ENCODE measurements at places on chromosomes 6 and 20. TPM values are rescaled to one million over a fixed set of nuclear protein-coding genes. Genes with fewer than 3 reads are reported as not detected.

The HLA-DOA gene
- total RNA-seq, result 6.1 TPM

The TMEM244 gene
- total RNA-seq, result not detected

The ENPP4 gene
- 3.0 TPM for total RNA-seq

The SRMS gene
- 0.21 TPM for total RNA-seq

The TINAG gene
- not detected for total RNA-seq

GRCh38 chr6:84892671-84893070 lies 128.3 kb upstream of the TBX18 start:
- no peak for DNase-seq

DNA sequence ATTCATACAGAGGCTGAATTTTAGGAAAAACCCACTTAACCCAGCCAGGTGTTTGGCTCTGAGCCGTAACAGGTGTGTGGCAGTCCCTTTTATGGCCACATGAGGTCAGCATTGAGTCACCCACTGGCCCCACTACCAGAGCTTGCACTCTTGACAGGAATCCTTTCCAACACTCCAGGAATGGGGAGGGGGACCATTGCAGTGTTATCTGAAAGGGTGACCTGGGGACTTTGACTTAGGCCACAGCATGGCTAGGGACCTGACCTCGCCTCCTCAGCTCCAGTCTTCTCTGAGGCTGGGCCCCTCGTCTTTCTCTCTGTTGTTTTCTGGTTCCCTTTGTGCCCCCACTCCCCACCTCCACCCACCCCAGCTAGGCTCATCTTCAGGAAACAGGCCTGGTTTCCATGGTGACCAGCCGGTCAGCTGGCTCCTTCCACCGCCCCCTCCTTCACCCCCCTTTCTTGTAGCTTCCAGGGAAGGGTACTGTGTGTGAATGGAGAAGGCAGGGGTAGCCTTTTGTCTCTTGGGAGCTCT lies 2.1 kb upstream of the TMEM151B start:
- DNase-seq, result peak; percentile 87

GRCh38 chr6:126017668-126018067 lies 31.3 kb downstream of the TRMT11 start:
- no peak for DNase-seq

- no peak for DNase-seq
Observed at GRCh38 chr6:98920904-98921431, 26.8 kb downstream of the FBXL4 start.

- no peak for DNase-seq
Observed at GRCh38 chr6:81476881-81477280, 275.6 kb downstream of the TENT5A start.

DNA sequence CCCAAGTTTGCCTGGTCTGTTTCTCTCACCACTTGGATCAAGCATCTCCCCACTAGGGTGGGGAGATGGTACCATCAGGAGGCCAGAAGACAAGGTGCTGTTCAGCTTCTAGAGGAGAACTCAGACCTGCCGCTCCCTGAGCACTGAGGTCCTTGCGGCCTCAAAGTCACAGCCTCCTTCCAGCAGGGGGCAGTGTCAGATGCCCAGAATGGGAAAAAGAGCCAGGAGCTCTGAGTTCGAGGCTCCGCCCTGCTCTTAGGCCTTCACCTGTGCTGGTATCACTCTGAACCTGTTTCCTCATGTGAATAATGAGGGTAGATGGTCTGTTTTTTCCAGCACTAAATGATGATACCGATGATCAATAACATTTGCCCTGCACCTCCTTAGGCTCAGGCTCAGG lies 68.7 kb downstream of the TOX2 start:
- DNase-seq, result peak; percentile 63

GRCh38 chr6:150490586-150490985 lies 109.1 kb upstream of the PLEKHG1 start:
- no peak for DNase-seq

DNA sequence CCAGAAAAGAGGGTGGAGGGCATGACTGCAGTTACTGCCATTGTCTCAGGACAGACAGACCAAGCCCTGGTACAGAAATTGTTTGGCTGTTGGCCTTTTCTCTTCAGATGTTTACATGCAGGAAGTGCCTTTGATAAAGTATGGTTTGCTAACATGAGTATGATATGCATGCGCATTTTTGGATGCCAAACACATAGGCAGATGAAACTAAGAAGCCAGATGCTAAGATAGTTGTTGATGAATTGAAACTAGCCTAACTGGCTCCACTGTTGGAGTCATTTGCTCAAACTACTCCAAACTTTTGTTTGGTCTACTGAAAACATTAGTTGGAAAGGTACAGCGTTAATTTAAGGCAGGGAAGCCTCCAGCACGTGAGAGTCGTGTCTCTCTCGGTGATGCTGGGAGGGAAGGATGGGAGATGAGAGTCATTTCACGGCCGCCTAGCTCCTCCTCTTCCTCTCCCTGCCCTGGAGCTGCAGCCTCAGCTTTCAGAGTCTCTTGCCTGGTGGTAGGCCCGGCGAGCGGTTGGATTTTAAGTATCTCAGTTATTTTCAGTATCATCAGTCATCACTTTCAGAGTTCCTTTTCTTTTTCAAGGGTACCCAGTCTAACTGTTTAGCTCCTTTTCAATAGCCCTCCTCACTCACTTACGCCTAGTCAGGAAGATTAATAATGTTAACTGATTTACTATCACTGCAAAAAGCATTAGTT lies 29.7 kb downstream of the RREB1 start:
- peak; percentile 56 for DNase-seq

Measured in H7 (cell line).